ENCODE measurements at places on chromosomes 7 and 10.

GRCh38 chr10:22611425-22612115 is 102.8 kb downstream of the PIP4K2A start:
- no peak for DNase-seq

DNA sequence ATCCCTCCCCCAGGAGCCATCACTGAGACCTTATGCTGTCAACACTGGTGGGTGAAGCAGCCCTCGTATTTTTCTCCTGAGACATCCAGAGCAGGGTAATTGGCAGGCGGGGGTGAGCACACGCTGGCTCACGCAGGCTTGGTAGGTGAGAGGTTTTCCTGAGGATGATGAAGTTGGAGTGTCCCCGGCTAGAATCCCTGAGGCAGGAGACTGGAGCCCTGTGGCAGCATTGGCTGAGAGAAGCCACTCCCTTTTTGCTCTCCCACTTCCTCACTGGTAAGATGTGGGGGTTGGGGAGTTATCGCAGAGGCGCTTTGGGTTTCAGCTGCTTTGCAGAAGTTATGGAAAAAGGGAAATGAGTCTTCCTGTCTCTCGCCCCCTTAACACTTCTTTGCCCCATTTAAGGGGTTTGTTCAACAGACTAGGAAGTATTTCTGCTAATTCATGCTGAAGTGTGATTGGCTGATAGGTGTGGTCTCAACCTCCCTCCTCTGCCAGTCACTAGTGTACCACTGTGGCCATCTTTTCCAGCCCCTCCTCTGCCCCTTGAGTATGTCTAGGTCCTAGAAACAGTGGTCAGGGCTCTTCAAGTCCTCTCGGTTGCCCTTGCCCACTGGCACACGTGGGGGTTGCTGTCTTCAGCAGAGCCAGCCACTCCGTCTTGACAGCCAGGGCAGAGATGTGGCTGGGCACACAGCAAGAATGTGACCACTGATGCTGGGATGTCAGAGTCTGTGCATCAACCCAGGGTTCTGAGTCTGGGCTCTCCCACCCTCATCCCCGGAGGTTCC is 5.7 kb downstream of the ARPC1B start:
- no peak for DNase-seq

DNA sequence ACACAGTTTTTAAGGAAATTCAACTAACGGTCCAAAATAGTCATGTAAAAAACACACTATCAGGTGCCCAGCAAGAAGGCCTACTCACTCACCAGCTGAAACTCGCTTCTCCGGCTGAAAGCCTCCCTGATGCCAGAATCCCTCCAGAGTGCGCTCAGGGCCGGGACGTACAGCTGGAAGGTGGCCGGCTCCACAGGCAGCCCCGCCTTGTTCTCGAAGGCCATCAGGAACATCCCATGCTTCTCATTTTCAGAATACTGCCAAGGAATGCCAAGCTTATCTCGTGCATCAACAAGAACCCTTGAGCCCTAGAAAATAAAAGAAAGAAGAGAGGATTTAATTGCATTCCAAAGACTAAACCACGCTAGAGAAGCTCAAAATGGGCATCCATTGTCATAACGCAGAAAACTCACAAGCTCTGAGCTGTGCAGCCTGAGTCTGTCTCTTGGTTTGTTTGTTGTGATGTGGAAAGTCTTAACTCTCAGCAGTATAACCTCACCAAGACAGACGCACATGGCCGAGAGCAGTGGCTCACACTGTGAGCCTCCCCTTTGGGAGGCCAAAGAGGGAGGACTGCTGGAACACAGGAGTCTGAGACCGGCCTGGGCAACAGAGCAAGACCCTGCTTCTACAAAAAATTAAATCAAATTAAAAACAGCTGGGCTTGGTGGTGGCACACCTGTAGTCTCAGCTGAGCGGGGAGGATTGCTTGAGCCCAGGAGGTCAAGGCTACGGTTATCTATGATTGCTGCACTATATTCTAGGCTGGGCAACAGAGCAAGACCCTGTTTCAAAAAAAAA is 49.1 kb downstream of the GNA12 start:
- DNase-seq: no peak

- no peak for DNase-seq
Measured at GRCh38 chr7:20193242-20193777, 23.9 kb downstream of the MACC1 start.

- no peak for DNase-seq
Measured at GRCh38 chr7:2031451-2031845, 201.3 kb downstream of the MAD1L1 start.

DNA sequence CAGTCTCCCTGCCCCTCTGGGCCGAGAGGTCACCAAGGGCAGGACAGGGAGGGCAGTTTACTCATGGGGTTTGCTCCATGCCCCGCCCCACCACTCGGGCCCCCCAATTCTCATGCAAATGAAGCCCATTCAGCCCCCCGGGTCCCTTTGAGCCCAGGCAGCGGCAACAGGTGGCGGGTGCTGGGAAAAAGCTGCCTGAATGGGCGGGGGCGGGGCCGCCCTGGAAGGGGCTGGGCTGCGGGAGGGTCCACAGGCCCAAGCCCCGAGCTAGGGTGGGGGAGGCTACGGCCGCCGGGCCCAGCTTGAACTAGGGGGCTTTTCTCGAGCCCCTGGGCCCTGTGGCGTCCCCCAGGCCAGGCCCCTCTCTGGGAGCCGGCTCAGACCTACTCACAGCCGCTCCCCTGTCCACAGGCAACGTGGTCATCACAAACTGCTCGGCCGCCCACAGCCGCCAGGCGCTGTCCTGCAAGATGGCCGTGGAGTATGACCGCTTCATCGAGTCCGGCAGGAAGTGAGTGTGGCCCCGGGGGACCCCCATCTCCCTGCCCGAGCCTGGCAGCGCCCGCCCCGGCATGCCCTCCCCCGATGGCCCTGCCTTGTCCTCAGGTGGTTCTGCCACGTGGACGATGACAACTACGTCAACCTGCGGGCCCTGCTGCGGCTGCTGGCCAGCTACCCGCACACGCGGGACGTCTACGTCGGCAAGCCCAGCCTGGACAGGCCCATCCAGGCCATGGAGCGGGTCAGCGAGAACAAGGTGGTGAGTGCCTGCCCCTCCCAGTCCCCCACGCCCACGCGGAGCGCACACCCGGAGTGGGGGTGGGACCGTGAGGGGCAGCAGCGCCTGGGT is 5.5 kb downstream of the LFNG start:
- DNase-seq: no peak

GRCh38 chr10:71651928-71652327 is 67.7 kb downstream of the C10orf105 start:
- DNase-seq: no peak

- DNase-seq: no peak
Measured at GRCh38 chr10:97111615-97112014, 74.1 kb downstream of the SLIT1 start.

- no peak for DNase-seq
Measured at GRCh38 chr10:96272316-96273280, 1.2 kb upstream of the BLNK start.

DNA sequence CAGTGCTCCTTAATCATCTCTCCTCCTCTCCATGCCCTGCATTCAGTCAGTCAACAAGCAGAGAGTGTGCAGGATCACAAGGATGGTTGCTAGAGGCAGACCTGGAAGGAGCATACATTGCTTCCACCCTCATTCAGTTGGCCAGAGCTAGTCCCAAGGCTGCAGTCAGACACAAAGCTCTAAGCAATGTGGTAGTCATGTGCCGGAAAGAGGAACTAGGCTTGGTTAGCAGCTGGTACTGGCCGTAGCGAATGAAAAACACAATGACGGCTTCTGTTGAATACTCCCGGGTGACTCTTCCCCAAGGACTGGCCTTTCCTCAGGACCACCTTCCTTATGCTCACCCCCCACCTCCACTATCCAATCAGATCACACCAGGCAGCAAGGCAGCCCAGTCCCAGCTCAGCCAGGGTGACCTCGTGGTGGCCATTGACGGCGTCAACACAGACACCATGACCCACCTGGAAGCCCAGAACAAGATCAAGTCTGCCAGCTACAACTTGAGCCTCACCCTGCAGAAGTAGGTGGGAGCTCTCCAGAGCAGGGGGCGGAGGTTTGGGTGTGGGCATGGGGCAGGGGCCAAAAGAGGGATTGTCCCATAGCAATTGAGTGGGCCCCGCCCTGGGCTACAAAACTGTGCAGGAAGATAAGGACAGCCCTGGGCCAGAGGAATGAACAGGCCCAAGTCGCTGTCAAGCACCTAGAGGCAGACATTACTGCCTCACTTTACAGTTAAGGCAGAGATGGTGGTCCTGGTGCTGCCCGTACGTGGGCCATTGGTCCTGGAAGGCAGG is 10.9 kb downstream of the LDB3 start:
- no peak for DNase-seq

DNA sequence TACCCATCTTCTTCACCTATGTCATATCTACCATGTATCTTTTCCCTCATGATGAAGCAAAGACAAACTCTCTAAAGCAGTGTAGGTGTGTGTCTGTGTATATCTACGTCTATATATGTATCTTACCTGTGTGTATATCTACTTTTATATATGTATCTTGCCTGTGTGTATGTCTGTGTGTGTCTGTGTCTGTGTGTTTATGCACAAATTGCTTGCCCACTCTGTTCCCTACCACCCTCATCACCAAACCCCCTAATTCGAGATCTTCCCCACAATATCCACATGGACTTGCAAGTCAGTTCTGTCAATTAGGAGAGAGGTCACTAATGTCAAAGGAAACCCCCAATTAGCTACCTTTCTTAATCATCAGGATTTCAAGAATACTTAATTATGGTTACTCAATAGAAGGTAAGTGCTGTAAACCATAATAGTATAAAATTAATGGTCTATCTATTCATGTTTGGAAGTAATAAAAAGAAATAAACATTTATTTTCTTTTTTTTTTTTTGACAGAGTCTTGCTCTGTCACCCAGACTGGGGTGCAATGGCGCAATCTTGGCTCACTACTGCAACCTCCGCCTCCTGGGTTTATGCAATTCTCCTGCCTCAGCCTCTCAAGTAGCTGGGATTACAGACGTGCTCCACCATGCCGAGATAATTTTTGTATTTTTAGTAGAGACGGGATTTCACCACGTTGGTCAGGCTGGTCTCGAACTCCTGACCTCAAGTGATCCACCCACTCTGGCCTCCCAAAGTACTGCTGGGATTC is 43.6 kb downstream of the ANKRD61 start:
- DNase-seq: no peak

GRCh38 chr7:157643525-157643970 is 306.7 kb downstream of the DNAJB6 start:
- DNase-seq: no peak
